ENCODE measurements at places on chromosomes 12 and 14. TPM values are rescaled to one million over a fixed set of nuclear protein-coding genes. Genes with fewer than 3 reads are reported as not detected.

MLXIP gene
- total RNA-seq, result 80.9 TPM

LMNTD1 gene
- total RNA-seq, result 1.6 TPM

SRRM4 gene
- not detected for total RNA-seq

SIX1 gene
- total RNA-seq, result 0.17 TPM

PRPH gene
- 1.2 TPM for total RNA-seq

TAS2R9 gene
- total RNA-seq, result not detected

OR6C65 gene
- total RNA-seq, result not detected

SMIM41 gene
- total RNA-seq, result 5.0 TPM

ADAM20 gene
- 2.1 TPM for total RNA-seq

CD163 gene
- total RNA-seq, result 330 TPM

NINJ2 gene
- 43.4 TPM for total RNA-seq

PRR13 gene
- 118 TPM for total RNA-seq

CACNA2D4 gene
- 3.3 TPM for total RNA-seq

GRCh38 chr14:75979648-75980565, 1.9 kb downstream of the TGFB3 start:
- H3K27ac ChIP-seq, result peak overlapping the region; percentile 42
- peak overlapping the region; percentile 70 for H3K4me3 ChIP-seq
- no peaks in the 10 kb centered on the region for H3K36me3 ChIP-seq

GRCh38 chr14:71563492-71564153, 368.6 kb upstream of the RGS6 start:
- no peak overlapping the region for H3K4me3 ChIP-seq
- DNase-seq, result no peak
- H3K27me3 ChIP-seq, result no peaks in the 10 kb centered on the region

DNA sequence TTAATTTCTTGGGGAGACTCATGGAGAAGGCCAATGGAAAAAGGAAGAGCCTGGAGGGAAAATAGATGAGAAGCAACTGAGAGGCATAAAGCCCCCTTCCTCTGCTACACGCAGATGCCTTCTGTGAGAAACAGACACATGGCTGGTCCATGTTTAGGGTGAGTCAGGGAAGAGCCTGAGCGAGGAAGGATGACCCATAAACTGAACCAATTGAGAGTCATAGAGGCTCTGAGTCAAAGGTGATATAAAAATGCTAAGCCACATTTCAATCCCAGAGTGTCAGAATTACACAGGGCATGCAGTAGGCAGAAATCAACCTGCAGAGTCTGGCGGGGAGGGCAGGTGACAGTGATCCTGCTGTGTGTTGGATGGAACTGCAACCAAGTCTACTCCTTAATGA, 30.1 kb upstream of the NEDD1 start:
- no peak for DNase-seq
- H3K27me3 ChIP-seq, result no peaks in the 10 kb centered on the region

DNA sequence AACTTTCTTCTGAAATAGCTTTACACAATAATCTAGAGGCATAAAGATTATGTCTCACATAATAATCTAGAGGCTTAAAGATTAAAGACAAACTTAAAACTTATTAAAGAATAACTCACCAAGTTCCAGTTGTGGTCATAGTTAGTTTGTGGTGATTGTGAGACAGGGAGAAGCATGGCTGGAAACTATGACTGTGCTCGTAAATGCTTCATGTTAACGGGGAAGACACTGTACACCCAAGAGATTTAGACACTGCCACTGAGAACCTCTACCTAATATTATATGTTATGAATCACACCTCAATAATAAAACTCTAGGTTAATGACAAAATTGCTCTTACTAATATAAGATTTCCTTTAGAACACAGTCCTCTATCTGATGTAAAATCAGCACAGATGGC, 541.6 kb downstream of the TMEM121 start:
- no peak overlapping the region for H3K27ac ChIP-seq
- H3K4me1 ChIP-seq, result no peaks in the 10 kb centered on the region
- H3K36me3 ChIP-seq, result no peaks in the 10 kb centered on the region
- DNase-seq, result no peak
- H3K27me3 ChIP-seq, result no peaks in the 10 kb centered on the region
- H3K4me3 ChIP-seq, result no peak overlapping the region

DNA sequence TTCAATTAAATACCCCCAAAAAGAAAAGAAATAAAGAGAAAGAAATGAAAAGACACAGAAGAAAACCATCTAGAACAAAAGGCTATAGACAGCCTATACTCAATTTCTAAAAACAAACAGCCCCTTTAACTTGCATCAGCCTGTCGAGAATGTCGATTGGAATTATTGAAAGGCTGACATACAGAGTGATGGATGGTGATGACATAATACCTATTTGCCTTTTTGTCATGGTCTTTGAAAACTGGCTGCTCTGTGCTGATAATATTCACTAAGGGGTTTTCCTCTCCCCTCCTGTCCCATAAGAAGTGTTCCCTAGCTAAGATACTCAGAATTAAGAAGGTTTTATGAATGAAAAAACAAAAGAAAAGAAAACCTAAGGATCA, 393.7 kb downstream of the SOX5 start:
- no peaks in the 10 kb centered on the region for H3K36me3 ChIP-seq
- H3K27me3 ChIP-seq, result no peaks in the 10 kb centered on the region
- H3K27ac ChIP-seq, result no peak overlapping the region
- no peak for DNase-seq

GRCh38 chr14:76927971-76928700, 100.4 kb downstream of the IRF2BPL start:
- no peaks in the 10 kb centered on the region for H3K36me3 ChIP-seq
- no peak overlapping the region for H3K4me3 ChIP-seq
- H3K27me3 ChIP-seq, result no peaks in the 10 kb centered on the region
- H3K27ac ChIP-seq, result no peak overlapping the region

- H3K4me1 ChIP-seq, result no peaks in the 10 kb centered on the region
- no peaks in the 10 kb centered on the region for H3K36me3 ChIP-seq
- H3K27ac ChIP-seq, result no peak overlapping the region
- no peak for DNase-seq
These were observed 54.1 kb upstream of the PLBD1 start for GRCh38 chr12:14621826-14622225.

DNA sequence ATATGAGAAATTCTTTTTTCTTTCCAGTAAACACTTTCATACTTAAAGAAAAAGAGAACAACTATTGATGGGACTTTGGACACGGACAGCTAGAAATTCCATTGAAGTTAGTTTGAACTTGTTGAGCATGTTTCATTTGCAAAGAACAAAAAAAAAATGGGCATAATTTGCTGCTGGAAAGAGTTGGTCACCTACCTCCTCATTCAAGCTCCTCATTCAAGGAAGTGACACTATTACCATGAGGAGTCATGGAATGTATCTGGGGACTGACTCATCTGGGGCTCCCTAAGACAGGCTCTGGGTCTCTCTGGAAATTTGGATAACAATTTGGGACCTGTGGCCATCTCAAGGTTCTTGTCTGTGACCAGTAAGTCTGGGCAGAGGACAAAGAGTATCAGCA, 50.4 kb downstream of the KICS2 start:
- no peaks in the 10 kb centered on the region for H3K36me3 ChIP-seq
- no peaks in the 10 kb centered on the region for H3K27me3 ChIP-seq
- no peak overlapping the region for H3K27ac ChIP-seq
- no peaks in the 10 kb centered on the region for H3K4me1 ChIP-seq
- no peak overlapping the region for H3K4me3 ChIP-seq

DNA sequence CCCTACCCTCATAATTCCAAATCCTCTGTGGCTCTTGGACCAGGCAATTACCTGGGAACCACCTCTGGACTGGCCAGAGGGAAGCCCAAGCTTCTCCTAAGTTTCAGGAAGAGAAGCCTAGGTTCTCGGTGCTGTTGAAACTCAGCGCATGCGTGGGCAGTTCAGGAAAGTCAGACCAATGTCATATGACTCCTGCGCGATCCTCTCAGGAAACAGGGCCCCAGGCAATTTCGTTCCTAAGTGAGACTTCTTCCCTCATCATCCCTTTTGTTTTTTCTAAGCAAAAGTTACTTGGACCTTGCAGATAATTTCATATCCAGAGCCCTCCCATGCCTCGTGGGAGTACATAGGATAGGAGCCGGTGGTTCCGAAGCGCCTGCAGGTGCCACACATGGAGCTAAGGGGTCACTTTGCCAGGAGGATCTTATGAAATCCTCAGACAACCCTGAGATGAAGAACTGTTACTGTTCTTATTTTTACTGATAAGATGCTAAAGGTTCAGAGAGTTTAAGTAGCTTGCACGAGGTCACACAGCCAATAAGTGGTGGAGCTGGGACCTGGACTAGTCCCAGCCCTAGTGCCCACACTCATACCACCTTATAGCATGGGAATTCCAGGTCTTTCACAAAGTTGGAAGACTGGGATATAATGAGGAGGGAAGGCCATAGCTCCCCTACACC, 168.2 kb downstream of the ZFP36L1 start:
- no peaks in the 10 kb centered on the region for H3K36me3 ChIP-seq
- H3K4me3 ChIP-seq, result no peak overlapping the region
- DNase-seq, result no peak
- H3K27me3 ChIP-seq, result no peaks in the 10 kb centered on the region
- no peak overlapping the region for H3K27ac ChIP-seq

DNA sequence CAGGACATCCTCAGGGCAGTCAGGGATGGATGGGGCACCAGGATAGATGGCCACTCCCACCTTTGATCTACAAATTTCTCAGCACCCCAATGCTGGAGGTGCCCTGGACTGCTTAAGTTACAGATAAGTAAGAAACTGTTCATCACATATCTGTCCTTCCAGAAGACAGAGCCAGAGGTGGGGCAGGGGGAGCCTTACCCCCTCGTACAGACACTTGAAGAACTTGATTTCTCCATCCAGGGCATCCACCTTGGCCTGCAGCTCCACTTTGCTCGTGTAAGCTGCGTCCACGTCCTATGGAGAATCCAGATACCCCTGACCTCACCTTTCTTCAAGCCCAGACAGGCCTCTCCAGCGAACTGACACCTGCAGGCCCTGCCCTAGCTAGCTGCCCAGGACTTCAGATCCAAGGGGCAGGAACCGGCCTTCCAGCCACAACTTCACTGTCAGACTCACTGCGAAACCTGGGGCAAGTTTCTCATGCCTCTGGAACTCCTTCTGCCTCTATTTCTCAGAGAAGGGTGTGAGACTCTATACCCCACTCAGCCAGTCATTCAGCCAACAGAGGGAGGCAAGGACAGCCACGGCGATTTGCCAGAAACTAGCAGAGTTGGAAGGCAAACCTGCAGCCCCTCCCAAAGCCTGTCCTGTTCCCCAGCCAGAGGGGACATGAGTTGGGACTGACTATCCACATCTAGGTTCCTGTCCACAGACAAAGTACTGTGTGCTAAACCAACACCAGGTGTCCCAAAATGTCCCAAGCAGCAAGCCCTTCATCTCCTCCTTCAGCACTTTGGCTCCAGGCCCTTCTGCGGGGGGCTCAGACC, 3.8 kb downstream of the KRT73 start:
- H3K4me1 ChIP-seq, result no peaks in the 10 kb centered on the region
- H3K27ac ChIP-seq, result no peak overlapping the region
- no peaks in the 10 kb centered on the region for H3K36me3 ChIP-seq
- H3K27me3 ChIP-seq, result no peaks in the 10 kb centered on the region
- H3K4me3 ChIP-seq, result no peak overlapping the region
- DNase-seq, result no peak

- DNase-seq, result no peak
- no peak within 1 kb of the TSS for H3K4me3 ChIP-seq
These were observed at the start of gene IL25 for GRCh38 chr14:23372509-23372908. IL25 (plus strand) TSS chr14:23372809.

- H3K36me3 ChIP-seq, result no peaks in the 10 kb centered on the region
- no peak for DNase-seq
- no peaks in the 10 kb centered on the region for H3K27me3 ChIP-seq
- no peak overlapping the region for H3K4me3 ChIP-seq
- no peak overlapping the region for H3K27ac ChIP-seq
These were observed 155.2 kb downstream of the LRIG3 start for GRCh38 chr12:58765076-58765475.

GRCh38 chr14:104363891-104364760, 215.4 kb upstream of the C14orf180 start:
- no peak overlapping the region for H3K27ac ChIP-seq
- H3K4me3 ChIP-seq, result no peak overlapping the region
- no peaks in the 10 kb centered on the region for H3K36me3 ChIP-seq
- no peaks in the 10 kb centered on the region for H3K27me3 ChIP-seq
- peak; percentile 56 for DNase-seq

DNA sequence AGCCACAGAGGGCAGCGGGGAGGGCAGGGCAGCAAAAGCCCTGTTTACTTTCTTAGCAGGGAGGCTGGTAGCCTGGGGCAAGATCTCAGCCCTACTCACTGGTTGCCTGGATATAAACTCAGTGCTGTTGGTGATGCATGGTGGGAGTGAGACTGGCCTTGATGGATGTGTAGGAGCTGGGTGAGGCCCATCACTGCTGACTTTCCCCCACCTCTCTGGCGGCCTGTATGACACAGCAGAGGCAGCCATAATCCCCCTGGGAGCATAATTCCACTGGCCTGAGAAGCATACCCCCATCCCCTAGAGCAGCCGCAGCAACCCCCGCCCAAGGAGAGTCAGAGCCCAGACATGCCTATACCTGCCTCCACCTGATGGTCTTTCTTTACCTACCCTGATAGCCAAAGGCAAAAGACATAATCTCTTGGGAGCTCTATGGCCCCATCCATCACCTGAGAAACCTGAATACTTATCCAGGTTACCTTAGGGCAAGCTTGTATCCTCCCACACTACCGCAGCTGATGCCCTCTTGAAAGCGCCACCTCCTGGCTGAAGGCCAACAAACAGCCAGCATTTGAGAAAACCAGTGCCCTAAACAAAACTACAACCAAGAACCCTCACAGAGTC, 59.3 kb downstream of the DNAI7 start:
- H3K27ac ChIP-seq, result no peak overlapping the region
- no peak overlapping the region for H3K4me3 ChIP-seq
- no peaks in the 10 kb centered on the region for H3K4me1 ChIP-seq
- DNase-seq, result no peak

GRCh38 chr12:103632554-103633216, 45.6 kb downstream of the STAB2 start:
- H3K4me1 ChIP-seq, result no peaks in the 10 kb centered on the region
- H3K36me3 ChIP-seq, result no peaks in the 10 kb centered on the region
- H3K27ac ChIP-seq, result no peak overlapping the region

GRCh38 chr14:61296719-61297502, 15.8 kb upstream of the TMEM30B start:
- H3K36me3 ChIP-seq, result no peaks in the 10 kb centered on the region
- DNase-seq, result no peak
- H3K4me3 ChIP-seq, result no peak overlapping the region
- H3K27ac ChIP-seq, result no peak overlapping the region
- no peaks in the 10 kb centered on the region for H3K4me1 ChIP-seq

- DNase-seq, result peak; percentile 54
- no peaks in the 10 kb centered on the region for H3K36me3 ChIP-seq
- peak overlapping the region; percentile 98 for H3K27ac ChIP-seq
These were observed 8.5 kb downstream of the RARG start for GRCh38 chr12:53223389-53224060.

- peak; percentile 95 for DNase-seq
- peaks cover 48% of the 10 kb centered on the region for H3K4me1 ChIP-seq
- H3K27ac ChIP-seq, result peak within 1 kb of the TSS; percentile 99
- peak within 1 kb of the TSS; percentile 90 for H3K4me3 ChIP-seq
- H3K27me3 ChIP-seq, result no peaks in the 10 kb centered on the region
- no peaks in the 10 kb centered on the region for H3K36me3 ChIP-seq
These were observed at the start of gene TRAFD1 for GRCh38 chr12:112125250-112125999. TRAFD1 (plus strand) TSS chr12:112125560; CDS start chr12:112130523, 4,963 bp downstream.

DNA sequence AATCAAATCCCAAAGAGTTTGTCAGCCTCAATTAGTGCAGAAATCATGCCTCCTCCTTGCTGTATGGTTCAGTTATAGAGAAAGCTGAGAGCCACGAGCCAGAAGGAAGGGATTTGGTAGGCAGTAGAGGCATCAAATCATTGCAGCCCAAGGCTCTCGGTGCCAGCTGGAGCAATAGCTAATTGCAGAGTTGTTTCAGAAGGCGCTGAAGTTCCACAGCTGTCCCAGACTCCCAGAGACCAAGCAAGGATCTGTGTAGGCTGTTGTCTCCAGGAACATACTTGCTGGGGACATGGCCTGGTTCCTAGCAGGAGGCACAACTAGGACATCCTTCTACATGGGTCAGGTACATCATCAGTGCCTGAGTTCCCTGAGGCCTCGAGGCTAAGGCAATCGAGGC, 80.4 kb upstream of the WSCD2 start:
- H3K4me3 ChIP-seq, result no peak overlapping the region
- H3K27me3 ChIP-seq, result no peaks in the 10 kb centered on the region
